ENCODE measurements at places on chromosomes 7 and 10.

DNA sequence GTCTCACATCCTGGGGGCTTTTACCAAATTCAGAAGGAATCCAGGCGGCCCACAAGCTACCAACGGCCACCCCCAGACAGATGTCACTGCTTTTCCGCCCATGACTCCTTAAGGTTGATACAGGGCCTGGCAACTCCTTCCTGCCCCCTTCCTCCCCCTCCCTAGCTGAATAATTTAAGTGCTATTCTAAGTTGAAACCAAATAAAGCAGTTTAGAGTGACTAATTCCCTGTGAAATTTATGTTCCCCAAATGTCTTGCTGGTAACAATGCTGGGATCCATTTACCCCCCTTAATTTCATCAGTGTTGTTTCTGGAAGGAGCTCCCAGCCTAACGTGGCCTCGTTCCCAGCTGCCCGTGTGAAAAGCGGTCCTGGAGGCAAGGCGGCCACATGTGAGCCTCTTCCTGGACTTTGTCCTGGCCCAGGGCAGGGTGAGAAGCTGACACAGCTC is 109.6 kb downstream of the TMEM130 start:
- peak; percentile 60 for DNase-seq

DNA sequence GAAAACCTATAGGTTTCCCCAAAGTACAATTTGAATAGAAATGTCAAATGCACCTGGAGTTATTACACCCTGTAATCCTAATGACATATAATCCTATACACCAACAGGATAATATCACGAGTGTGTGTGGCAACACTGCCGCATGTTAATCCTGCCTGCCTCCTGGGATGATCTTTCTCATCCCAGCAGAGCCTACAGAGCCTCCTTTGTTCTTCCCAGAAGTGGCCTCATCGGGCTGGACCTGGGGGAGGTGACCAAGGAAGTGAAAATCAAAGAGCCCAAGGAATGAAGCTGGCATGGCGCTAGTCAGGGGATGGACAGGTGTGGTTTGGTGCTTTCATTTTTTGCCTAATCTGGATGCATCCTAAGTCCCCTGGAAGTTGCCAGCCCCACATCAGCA is 29.5 kb upstream of the LEP start:
- no peak for DNase-seq

DNA sequence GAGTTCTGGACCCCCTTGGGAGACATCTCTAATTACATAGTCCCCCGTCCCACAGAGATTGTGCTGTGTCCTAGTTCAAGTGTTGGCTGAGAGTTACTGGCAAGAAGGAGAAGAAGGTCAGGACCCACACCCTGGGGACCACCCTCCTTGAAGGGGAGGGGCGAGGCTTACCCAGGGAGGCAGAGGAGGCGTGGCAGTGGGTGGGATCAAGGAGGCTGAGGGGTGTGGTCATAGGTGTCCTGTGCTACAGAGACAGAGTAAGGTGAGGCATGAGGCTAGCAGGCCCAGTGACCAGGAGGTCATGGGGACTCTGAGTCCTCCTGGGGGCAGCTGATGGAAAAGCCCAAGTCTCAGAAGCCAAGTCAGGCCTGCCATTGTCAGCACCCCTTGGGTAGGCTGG is 29.4 kb upstream of the ADCYAP1R1 start:
- no peak for DNase-seq

- no peak for DNase-seq
Measured at GRCh38 chr7:44519546-44519945, 21.6 kb downstream of the NPC1L1 start.

DNA sequence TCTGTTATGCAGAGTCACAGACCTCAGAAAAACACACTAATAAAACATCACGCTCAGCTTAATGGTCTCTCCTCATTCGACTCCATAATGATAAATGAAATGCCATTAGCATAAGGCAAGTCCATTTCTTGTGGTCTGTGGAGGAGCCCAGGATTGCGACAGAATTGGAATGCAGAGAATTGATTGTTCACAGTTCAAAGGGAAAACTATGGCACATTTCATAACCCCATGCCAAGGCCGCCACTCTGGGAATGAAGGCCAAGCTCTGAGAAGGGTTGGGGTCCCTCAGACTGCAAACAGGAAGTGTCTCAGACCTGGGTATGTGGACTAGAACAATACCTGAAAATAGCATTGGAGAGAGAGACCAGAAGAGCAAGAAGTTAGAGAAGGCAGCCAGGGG is 398.9 kb downstream of the ADRA2A start:
- peak; percentile 39 for DNase-seq

DNA sequence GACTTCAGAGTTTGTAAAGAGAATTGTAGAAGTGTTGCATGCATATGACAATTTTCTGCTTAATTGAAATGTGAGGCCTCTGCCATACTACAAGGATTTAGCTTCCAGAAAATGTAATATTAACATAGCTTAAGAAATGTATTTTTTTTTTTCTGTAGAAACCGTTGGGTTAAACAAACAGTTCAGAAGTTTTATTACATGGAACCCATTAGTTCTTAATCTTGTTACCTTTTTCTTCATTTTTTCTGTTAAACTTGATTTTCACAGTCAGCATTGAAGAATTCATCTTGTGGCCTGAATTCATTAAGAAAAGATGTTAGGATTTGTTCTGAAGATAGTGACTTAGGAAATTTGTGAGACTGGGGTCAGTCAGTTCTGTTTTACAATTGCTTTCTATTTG is 4.9 kb downstream of the PTEN start:
- DNase-seq = peak; percentile 30

DNA sequence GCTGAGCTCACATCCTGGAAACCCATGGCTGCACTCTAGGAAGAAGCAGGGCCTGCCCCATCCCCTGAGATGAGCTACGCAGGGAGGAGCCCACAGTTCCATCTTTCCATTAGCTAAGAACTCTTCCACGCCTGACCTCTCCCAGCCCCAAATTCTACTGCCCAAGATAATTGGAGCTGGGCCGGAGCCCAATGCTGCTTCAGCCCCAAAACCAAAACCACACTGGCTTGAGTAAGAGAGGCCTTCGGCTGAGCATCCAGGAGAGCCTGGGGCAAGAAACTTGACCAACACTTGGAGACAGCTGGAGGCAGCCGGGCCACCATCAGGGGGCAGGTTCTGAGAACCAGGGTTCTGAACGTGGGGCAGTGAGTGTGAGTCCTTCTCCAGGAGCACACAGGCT is 116.1 kb upstream of the ZMIZ1 start:
- peak; percentile 89 for DNase-seq

- DNase-seq = peak; percentile 95
Measured at GRCh38 chr10:44696496-44696895, 214.6 kb upstream of the TMEM72 start.

DNA sequence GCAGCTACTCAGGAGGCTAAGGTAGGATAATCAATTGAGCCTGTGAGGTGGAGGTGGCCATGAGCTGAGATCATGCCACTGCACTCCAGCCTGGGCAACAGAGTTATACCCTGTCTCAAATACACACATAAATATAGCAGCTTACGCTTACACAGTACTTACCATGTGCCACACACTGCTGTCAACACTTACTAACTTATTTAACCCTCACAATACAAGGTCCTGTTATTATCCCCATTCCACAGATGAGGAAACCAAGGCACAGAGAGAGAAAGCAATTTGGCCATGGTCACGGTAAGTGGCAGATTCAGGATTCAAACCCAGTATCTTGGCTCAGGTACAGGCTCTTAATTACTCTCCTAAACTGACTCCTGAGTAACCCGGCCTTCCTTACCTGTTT is 19.1 kb downstream of the DLG5 start:
- no peak for DNase-seq

- no peak for DNase-seq
Measured at GRCh38 chr10:34520084-34520483, 295.0 kb downstream of the PARD3 start.

- peak; percentile 61 for DNase-seq
Measured at GRCh38 chr7:112192236-112193154, 13.7 kb downstream of the DOCK4 start.

GRCh38 chr7:23475576-23475839 is 5.2 kb upstream of the IGF2BP3 start:
- DNase-seq = no peak

DNA sequence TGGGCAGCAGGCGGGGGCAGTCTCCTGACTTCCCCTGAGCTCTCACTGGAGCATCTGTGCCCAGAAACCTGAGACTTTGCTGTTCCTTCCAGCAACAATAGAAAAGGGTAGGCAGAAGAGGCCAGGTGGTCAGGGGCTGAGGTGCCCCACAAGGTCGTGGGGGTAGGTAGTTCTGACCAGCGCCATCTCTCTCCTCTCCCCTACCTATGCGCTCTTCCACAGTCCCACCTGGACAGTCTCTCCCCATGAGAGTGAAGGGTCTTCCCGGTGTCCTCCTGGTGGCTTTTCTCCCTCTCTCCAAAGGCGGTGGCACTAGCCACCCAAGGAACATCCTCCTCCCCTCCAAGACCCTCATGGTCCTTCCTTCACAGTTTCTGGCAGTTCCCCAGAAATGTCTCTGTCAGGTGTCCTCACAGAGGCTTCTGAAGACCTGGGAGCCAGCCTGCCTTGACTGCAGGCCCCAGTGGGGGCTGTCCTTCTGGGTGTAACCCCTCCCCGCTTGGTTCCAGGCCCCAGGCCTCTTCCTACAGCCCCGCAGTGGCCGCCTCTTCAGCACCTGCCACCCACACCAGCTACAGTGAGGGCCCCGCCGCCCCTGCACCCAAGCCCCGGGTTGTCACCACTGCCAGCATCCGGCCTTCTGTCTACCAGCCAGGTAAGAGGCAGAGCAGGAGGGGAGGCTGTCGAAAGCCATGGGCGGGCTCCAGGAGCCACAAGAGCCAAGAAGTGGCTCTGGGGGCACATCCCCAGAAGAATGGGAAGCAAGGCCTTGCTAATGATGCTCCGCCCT is 41.3 kb downstream of the LDB3 start:
- no peak for DNase-seq

DNA sequence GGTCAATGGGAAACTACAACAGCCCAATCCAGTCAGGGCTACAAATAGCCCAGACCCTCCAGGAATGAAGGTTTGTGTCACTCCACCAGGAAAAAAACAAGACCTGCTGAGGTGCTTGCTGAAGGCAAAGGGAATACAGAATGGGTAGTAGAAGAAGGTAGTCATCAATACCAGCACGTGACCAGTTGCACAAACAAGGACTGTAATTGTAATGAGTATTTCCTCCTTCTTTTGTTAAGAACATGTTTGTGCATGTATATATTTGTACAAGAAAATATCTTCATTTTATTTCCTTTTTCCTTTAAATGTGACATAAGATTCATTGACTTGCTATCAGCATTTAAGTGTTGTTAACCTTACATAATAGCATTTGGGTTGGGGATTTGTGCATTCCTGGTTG is 229.3 kb downstream of the IMMP2L start:
- DNase-seq = no peak

DNA sequence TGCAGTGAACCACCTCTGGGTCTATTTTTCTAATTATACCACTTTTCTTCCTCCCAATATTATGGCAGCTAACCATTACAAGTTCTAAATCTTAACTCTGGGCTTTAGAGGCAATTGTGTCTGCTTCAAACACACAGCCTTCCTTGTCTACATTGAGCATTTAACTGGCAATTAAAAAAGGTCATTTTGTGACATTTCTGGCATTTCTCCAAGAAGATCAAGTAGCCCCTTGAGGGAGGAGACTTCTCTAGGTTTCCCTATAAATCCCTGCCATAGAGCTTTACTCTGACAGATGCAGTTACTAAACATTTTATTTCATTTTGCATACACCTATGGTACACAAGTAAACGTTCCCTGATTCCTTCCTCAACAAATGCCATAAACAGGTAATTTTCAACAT is 33.4 kb upstream of the FAM133B start:
- no peak for DNase-seq

- no peak for DNase-seq
Measured at GRCh38 chr7:20107582-20107981, 109.6 kb downstream of the MACC1 start.

DNA sequence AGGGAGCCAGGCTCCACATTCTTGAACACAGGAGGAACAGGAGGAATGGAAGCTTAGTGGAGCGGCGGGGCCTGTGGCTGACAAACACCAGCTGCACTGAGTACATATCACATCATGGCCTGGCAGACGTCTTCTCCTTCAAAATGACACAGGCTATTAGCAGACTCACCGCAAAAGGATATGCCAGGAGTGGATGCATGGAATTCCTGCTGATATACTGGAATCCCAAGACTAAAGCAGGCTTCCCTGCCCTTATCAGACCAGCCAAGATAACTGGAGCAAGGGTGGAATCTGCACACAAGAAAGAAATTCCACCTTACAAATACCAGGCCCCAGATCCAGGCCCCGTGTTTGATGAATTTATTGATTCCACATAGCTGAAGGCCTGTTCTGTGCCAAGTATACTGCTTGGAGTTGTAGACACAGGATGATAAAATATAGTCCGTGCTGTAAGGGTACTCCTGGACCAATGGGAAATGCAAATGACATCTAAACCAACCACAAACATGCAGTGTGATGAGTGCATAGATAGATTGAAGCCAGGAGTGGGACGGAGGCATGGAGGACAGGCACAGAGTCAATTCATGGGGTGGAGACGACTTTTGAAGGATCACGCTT is 480.5 kb upstream of the ZMIZ1 start:
- peak; percentile 64 for DNase-seq
